Vagina (tissue), 2 donors: ENCODE measurements at places on chromosomes 5 and 9.
A peak's percentile ranks its signal among the peaks of the same experiment; 100 is the strongest.

DNA sequence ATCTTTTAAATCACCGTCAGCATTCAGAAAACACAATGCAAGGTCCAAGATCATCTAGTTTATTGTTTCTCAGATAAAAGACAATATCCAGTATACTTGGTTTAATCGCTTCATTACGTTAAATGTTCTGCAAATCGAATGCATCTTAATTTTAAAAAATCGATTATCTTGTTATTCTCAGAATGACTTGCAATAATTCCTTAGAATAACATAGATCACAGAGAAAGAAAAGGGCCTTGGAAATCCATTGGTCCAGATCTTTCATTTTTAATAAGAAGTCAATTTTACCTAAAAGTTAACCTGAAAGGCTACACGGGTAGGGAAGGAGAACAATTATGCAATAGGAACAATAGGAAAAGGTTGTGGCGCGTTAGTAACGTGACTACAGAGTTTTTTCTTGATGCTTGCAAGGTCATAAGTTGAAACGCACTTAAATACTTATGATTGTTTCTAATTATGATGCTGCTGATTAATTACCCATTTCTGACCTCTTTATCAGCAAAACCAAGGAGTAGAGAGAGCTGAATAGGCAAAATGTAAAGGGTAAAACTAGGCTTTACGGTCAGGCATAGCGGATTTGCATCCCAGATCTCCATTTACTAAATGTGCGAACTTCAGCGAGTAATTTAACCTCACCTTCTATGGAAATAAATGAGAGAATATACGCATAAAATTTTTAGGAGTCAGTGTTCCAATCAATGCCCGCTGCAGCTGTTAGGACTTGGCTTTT, 769 bp upstream of the LYRM7 start:
- no peak for DNase-seq
- H3K36me3 ChIP-seq: no peaks in the 10 kb centered on the region
- peak overlapping the region; percentile 43 for H3K27ac ChIP-seq
- H3K27me3 ChIP-seq: no peaks in the 10 kb centered on the region

DNA sequence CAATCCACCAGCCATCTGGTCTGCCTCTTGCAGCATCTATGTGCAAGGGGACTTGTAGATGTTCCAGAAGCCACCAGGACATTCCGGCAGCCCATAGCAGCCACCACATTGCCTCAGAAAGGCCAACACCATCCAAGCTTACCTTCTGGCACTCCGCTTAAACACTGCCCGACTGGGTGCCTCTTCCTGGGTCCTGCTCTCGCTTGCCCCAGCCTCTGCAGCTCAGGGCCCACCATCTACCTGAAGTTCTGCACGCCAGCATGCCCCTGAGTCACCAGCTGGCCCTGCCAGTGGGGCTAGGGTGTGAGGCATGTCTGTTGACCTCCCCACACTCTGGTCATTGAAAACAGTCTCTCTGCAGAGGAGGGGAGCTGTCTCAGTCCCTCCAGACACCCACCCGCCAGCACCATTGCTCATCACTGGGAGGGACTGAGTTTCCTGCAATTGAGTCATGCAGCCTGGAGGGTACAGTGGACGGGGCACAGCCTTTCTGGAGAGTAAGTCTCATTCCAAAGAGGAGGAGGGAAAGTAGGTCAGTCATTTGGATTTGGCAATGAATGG, 16.9 kb upstream of the COL5A1 start:
- DNase-seq: no peak
- no peaks in the 10 kb centered on the region for H3K27me3 ChIP-seq
- H3K27ac ChIP-seq: no peak overlapping the region
- H3K36me3 ChIP-seq: no peaks in the 10 kb centered on the region
- no peak overlapping the region for H3K4me3 ChIP-seq

- no peaks in the 10 kb centered on the region for H3K27me3 ChIP-seq
- H3K4me3 ChIP-seq: no peak overlapping the region
- no peak overlapping the region for H3K27ac ChIP-seq
- no peak for DNase-seq
- H3K4me1 ChIP-seq: no peaks in the 10 kb centered on the region
Measured at GRCh38 chr5:1162276-1162675, 39.1 kb upstream of the SLC6A19 start.

- H3K36me3 ChIP-seq: no peaks in the 10 kb centered on the region
- H3K27ac ChIP-seq: no peak overlapping the region
- no peak for DNase-seq
- H3K4me1 ChIP-seq: no peaks in the 10 kb centered on the region
Measured at GRCh38 chr5:90878081-90878480, 319.5 kb downstream of the ADGRV1 start.

- no peaks in the 10 kb centered on the region for H3K36me3 ChIP-seq
- no peak overlapping the region for H3K4me3 ChIP-seq
- H3K27me3 ChIP-seq: no peaks in the 10 kb centered on the region
- no peak overlapping the region for H3K27ac ChIP-seq
Measured at GRCh38 chr9:76980566-76980965, 38.9 kb upstream of the FOXB2 start.

DNA sequence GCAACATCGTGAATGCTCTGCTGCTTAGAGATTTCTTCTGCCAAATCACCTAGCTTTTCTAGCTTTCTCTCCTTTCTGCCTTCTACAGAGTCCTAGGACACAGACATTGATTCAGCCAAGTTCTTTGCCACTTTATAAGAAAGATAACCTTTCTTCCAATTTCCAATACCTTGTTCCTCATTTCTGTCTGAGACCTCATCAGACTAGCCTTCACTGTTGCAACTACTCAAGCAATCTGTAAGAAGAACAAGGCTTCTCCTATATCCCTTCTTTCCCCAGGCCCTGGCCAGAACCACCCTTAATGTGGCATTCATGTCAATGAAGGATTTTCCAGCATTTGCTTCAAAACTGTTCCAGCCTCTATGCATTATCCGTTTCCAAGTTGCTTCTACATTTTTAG, 24.3 kb downstream of the FBXO10 start:
- H3K4me1 ChIP-seq: peaks cover 9% of the 10 kb centered on the region
- DNase-seq: no peak
- H3K36me3 ChIP-seq: no peaks in the 10 kb centered on the region
- no peak overlapping the region for H3K27ac ChIP-seq
- no peaks in the 10 kb centered on the region for H3K27me3 ChIP-seq
- no peak overlapping the region for H3K4me3 ChIP-seq

GRCh38 chr5:131563434-131564228, 71.4 kb downstream of the RAPGEF6 start:
- no peak overlapping the region for H3K4me3 ChIP-seq
- DNase-seq: no peak
- no peak overlapping the region for H3K27ac ChIP-seq

- H3K4me1 ChIP-seq: no peaks in the 10 kb centered on the region
- H3K36me3 ChIP-seq: no peaks in the 10 kb centered on the region
- H3K27me3 ChIP-seq: no peaks in the 10 kb centered on the region
- H3K4me3 ChIP-seq: no peak overlapping the region
- no peak for DNase-seq
Measured at GRCh38 chr9:123397975-123398374, 42.0 kb downstream of the CRB2 start.

DNA sequence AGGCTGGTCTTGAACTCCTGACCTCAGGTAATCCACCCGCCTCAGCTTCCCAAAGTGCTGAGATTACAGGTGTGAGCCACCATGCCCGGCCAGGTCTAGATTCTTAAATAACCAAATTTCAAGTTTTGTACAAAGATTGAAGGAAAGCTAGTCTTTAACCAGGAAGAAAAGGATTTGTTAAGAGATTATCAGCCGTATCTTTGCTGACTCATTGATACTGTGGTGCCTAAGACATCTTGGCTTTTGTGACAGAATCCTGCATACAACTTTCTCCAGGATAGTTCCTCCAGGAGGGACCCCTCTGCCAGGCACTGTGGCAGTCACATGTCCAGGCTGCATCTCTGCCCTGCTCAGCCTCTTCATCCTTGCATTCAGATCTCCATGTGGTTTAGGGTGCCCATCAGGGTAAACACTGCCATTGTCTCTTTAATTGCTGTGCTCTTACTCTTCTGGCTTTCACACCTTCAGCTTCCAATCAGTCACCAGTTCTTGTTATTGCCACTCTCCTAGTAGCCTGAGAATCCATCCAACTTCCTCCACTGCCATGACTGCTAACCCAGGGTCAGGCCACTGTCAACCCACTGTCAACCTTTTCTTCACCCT, 10.0 kb downstream of the MAP3K1 start:
- no peaks in the 10 kb centered on the region for H3K27me3 ChIP-seq
- peaks cover 76% of the 10 kb centered on the region for H3K4me1 ChIP-seq
- H3K36me3 ChIP-seq: no peaks in the 10 kb centered on the region
- H3K4me3 ChIP-seq: no peak overlapping the region
- DNase-seq: no peak
- H3K27ac ChIP-seq: no peak overlapping the region

GRCh38 chr5:40378396-40379177, 301.1 kb upstream of the PTGER4 start:
- no peak overlapping the region for H3K27ac ChIP-seq
- no peak overlapping the region for H3K4me3 ChIP-seq
- H3K27me3 ChIP-seq: no peaks in the 10 kb centered on the region
- DNase-seq: no peak

DNA sequence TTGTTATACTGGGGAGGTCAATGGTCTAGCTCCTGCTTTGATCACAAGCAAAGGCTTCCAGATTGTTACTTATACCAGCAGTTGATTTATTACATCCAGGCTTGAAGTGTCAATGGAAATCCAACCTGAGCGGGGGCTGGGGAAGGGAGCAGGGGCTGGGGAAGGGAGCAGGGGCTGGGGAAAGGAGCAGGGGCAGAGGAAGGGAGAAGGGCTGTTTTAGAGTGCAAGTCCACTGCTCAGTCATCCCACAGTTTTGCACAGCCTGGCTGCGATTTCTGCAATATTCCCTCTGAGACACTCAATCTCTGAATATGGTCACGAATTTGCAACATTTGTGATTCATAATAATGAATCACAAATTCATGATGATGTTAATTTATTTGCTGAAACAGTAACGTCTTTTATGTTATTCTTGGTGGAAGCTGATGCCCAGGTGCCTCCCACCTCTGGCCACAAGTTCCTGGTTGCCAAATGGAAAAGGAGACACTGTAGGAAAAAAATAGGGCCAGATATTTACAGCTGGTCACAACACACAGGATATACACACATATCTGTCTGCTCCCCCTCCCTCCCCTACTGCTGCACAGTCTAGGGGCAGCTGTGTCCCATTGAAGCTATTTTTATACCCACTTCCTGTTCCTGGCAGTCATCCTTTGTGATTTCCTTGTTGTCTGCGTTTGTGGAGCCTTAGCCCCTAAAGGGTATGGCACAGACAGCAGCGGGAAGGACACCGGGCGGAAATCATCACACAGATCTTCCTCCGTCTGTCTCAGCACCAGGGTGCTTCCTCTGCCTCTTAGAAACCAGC, 325.1 kb downstream of the GADD45G start:
- H3K27me3 ChIP-seq: no peaks in the 10 kb centered on the region
- H3K4me1 ChIP-seq: peaks cover 3% of the 10 kb centered on the region
- no peak overlapping the region for H3K4me3 ChIP-seq
- DNase-seq: no peak
- H3K36me3 ChIP-seq: no peaks in the 10 kb centered on the region
- H3K27ac ChIP-seq: no peak overlapping the region

GRCh38 chr5:108655750-108656450, 91.8 kb upstream of the FER start:
- no peak overlapping the region for H3K4me3 ChIP-seq
- no peaks in the 10 kb centered on the region for H3K36me3 ChIP-seq
- DNase-seq: no peak
- no peaks in the 10 kb centered on the region for H3K27me3 ChIP-seq
- H3K27ac ChIP-seq: no peak overlapping the region

DNA sequence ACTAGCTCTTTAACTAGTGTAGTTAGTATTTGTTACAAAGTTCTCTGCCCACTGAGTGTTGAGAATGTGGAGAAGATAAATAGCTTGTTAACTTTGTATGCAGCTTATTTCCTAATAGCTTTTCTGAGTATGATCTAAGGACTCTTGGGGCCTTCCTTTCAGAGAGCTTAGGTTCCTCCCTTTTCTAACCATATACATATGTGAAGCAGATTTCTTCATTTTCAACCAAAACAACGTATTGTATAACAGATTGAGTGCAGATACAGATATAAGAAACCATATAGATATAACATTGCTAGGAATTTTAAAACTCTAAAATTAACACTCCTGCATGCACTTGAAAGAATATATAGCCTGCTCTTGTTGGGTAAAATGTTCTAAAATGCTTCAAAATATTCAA, 70.4 kb downstream of the SCAMP1 start:
- H3K27me3 ChIP-seq: no peaks in the 10 kb centered on the region
- no peaks in the 10 kb centered on the region for H3K36me3 ChIP-seq
- no peak for DNase-seq
- no peaks in the 10 kb centered on the region for H3K4me1 ChIP-seq

DNA sequence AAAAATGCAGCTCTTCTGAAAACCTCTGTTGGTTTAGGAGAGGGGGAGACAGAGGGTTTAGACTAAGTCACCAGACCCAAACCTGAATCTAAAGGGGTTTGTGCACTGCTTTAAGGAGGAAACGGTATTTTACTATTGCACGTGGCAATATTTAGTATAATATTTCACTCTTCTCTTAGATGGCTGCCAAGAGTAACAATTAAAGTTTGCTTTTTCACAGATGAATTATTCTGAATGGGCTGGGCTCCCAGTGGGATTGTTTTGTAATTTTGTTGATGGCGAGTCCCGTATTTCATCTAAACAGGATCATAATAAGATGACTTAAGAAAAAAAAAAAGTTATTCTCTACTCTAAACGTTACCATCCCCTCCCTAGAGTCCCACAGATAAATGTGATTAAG, 245.4 kb downstream of the PCSK5 start:
- H3K27ac ChIP-seq: no peak overlapping the region
- peaks cover 13% of the 10 kb centered on the region for H3K4me1 ChIP-seq
- no peaks in the 10 kb centered on the region for H3K36me3 ChIP-seq
- no peaks in the 10 kb centered on the region for H3K27me3 ChIP-seq
- no peak overlapping the region for H3K4me3 ChIP-seq

DNA sequence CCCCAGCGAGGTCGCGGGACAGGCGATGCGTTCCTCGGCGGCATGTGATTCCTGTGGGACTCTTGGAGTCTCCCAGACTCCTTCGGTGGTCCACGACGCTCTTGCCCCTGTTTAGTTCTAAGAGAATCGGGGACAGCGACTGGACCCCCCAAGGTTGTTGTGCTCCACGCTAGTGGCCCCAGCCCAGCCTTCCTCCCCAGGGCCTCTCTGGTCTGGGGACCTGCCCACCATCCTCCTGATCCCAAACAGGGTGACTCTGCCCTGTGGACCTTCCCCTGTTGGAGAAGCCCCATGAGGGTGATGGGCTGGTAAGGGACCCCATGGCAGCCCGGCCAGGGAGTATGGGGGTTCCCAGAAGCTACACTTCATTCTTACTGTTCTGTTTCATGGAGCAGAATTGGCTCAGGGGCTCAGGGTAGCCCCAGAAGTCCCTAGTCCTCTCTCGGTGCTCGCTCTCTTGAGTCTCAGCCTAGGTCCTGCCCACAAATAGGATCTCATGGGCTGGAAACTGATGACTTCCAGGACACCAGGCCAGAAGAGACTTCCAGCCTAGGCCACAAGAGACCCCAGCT, 880 bp downstream of the CARD19 start:
- peak overlapping the region; percentile 86 for H3K4me3 ChIP-seq
- DNase-seq: no peak
- H3K36me3 ChIP-seq: no peaks in the 10 kb centered on the region
- H3K4me1 ChIP-seq: peaks cover 62% of the 10 kb centered on the region
- peak overlapping the region; percentile 93 for H3K27ac ChIP-seq

GRCh38 chr5:125725691-125726090, 697.5 kb upstream of the GRAMD2B start:
- no peaks in the 10 kb centered on the region for H3K27me3 ChIP-seq
- H3K27ac ChIP-seq: no peak overlapping the region
- H3K36me3 ChIP-seq: no peaks in the 10 kb centered on the region
- no peak for DNase-seq
- no peaks in the 10 kb centered on the region for H3K4me1 ChIP-seq

GRCh38 chr5:26945901-26946300, 92.5 kb downstream of the CDH9 start:
- H3K27me3 ChIP-seq: no peaks in the 10 kb centered on the region
- H3K4me1 ChIP-seq: no peaks in the 10 kb centered on the region
- no peak for DNase-seq
- H3K36me3 ChIP-seq: no peaks in the 10 kb centered on the region
